Left ventricle myocardium inferior (tissue), 1 donor: ENCODE measurements at places on chromosomes 7 and 10. TPM values are rescaled to one million over a fixed set of nuclear protein-coding genes. Genes with fewer than 3 reads are reported as not detected.

DNA sequence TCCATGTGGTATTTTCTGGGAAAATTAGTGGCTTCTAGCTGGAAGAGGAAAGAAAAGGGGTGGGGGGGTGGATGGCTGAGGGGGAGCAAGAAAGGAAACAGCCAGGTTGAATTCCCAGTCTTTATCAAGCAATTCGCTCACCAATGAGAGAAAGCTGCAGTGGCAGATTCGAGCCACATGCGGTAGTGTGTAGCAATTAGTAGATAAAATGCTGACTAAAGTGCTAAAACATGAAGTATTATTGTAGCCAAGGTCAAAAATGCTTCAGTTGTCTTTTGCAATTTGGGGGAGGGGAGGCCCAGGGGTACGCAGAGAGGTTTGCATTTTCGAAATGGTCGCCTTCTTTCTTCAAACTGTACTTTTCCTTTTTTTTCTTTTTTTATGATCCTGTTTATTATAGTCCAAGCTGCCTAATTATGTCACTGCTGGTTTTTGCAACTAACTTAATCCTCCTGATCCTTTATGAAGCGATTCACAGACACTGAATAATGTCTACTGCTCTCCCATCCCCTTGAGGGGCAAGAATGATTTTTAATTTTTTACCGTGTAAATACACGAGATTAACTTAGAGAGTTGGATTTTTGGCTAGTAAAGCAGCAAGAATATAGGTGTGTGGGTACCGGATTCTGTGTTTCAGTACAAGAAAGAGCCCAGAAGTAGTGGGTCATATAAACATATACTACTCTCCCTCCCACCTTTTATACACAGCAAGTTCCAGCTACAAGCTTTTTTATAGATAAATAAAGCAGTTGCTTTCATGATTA lies 3.6 kb upstream of the ARID5B start:
- no peak for DNase-seq

DNA sequence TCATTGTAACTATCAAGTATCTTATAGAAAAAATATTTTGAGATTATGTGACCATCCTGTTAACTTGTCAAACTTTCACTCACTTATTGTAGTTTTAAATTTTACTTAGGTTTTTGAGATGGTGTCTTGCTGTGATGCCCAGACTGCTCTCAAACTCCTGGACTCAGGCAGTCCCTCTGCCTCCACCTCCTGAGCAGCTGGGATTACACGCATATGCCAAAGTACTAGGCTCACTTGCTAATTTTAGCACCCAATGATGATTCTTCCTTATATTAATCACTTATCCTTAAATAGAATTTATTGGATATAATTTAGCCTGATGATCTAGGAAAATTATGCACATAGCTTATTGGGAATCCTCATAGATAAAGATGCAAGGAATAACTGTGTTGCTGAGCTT lies 104.9 kb downstream of the BTRC start:
- DNase-seq, result no peak

- no peak for DNase-seq
Measured at GRCh38 chr7:108051454-108051853, 48.5 kb upstream of the LAMB1 start.

The GPR15LG gene
- not detected for total RNA-seq
